ENCODE measurements at places on chromosomes 2 and 18. TPM values are rescaled to one million over a fixed set of nuclear protein-coding genes. Genes with fewer than 3 reads are reported as not detected.

DNA sequence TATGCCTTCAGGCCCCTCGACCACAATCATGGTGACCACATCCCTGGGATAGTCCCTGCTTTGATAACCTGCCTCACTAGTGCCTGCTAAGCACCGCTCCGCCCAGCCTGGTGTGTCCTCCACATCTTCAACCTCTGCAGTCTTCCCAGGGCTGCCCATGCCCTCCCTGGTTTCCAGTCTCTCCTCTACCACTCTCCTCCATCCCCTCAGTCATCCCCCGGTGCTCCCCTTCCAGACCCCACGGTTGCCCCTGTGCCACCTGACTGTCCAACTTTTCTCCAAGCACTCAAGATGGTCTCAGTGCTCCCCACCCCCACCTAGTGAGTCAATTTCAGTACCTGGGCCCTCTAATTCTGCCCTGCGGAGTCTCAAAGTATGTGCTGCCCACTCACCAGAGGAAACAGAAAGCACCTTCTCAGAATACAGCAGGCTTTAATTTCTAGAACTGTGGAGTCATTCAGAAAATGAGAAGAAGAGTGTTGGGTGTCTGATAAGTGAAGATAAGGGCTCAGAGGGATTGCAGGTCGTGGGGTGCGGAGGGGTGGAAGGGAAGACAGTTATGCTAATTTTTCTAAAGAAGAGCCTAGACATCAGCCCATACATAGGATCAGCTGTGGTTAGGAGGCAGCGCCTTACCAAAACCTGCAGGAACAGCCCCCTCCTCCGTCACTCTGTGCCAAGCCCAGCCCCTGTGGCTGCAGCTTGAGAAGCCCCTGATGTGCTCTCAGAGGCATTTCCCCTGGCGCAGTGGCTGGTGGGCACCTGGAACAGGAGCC, 53.6 kb upstream of the CAB39 start:
- peaks cover 67% of the 10 kb centered on the region for H3K4me1 ChIP-seq
- H3K4me3 ChIP-seq = peak overlapping the region; percentile 62
- H3K27ac ChIP-seq = peak overlapping the region; percentile 91
- no peaks in the 10 kb centered on the region for H3K27me3 ChIP-seq
- H3K36me3 ChIP-seq = no peaks in the 10 kb centered on the region
- peak; percentile 91 for DNase-seq

- H3K27me3 ChIP-seq = no peaks in the 10 kb centered on the region
- 0 out of 2 replicates have a peak, but pooled peaks cover 3% of the 10 kb centered on the region for H3K36me3 ChIP-seq
- peak overlapping the region; percentile 63 for H3K27ac ChIP-seq
- peak overlapping the region; percentile 72 for H3K4me3 ChIP-seq
- no peaks in the 10 kb centered on the region for H3K4me1 ChIP-seq
Measured at GRCh38 chr2:97664636-97664970, 759 bp upstream of the ACTR1B start.

- DNase-seq = no peak
- no peak overlapping the region for H3K27ac ChIP-seq
- no peaks in the 10 kb centered on the region for H3K36me3 ChIP-seq
- no peaks in the 10 kb centered on the region for H3K4me1 ChIP-seq
- H3K4me3 ChIP-seq = no peak overlapping the region
Measured at GRCh38 chr2:10466801-10467200, 18.7 kb upstream of the ODC1 start.

GRCh38 chr2:105442721-105443120, 43.9 kb upstream of the FHL2 start:
- H3K4me3 ChIP-seq = no peak overlapping the region
- no peak for DNase-seq
- no peaks in the 10 kb centered on the region for H3K36me3 ChIP-seq
- no peak overlapping the region for H3K27ac ChIP-seq

DNA sequence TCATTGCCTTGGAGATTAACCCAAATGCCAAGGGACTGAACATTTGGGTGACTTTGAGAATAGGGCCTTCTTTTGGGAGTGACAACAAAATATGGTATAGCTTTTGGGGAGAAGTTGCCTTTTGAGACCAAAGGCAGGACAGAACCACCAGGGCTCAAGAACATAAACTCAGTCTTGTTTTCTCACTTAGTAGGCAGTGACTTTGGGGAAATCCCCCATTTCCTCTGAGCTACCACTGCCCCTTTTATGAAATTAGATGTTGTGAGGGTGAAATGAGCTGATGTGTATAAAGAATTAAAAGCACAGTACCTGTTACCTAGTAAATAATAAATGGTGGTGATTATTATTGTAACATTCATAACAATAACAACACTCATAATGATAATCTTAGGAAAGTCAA, 36.5 kb downstream of the GPD2 start:
- H3K36me3 ChIP-seq = no peaks in the 10 kb centered on the region
- no peaks in the 10 kb centered on the region for H3K27me3 ChIP-seq
- no peak overlapping the region for H3K27ac ChIP-seq
- DNase-seq = no peak

- no peaks in the 10 kb centered on the region for H3K27me3 ChIP-seq
- H3K36me3 ChIP-seq = no peaks in the 10 kb centered on the region
- no peak for DNase-seq
- no peak overlapping the region for H3K4me3 ChIP-seq
- H3K4me1 ChIP-seq = no peaks in the 10 kb centered on the region
Measured at GRCh38 chr18:64333584-64333983, 184.7 kb upstream of the LINC00305 start.

GRCh38 chr18:79400091-79400590, 4.4 kb downstream of the NFATC1 start:
- no peak for DNase-seq
- no peak overlapping the region for H3K27ac ChIP-seq
- peaks cover 21% of the 10 kb centered on the region for H3K4me1 ChIP-seq
- H3K27me3 ChIP-seq = peaks cover 6% of the 10 kb centered on the region
- H3K36me3 ChIP-seq = no peaks in the 10 kb centered on the region
- peak overlapping the region; percentile 82 for H3K4me3 ChIP-seq

DNA sequence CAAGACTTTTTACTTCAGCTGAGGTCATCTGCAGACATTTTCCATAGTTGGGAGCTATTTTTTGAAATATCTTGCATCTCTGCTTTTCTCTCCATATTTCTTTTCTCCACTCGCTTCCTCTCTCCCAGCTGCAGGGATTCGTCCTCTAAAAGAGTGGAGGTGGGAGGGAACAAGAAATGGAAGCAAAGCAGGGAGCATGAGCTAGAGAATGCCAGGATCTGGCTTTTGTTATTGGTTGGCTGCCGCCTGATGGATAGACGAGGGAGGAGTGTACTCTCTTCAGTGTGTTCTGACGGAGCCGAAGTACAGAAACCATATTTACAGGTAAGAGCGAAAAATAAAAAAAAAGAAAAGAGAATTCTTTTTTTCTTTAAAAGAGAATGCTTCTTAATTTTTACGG, at the start of gene CSRNP3:
CSRNP3 (plus strand) TSS at position 282 of the 400 bp plus-strand sequence. CDS start 125,368 bp downstream, outside the sequence.
- no peaks in the 10 kb centered on the region for H3K4me1 ChIP-seq
- no peak within 1 kb of the TSS for H3K27ac ChIP-seq
- H3K36me3 ChIP-seq = no peaks in the 10 kb centered on the region
- no peak for DNase-seq
- H3K27me3 ChIP-seq = no peaks in the 10 kb centered on the region
- H3K4me3 ChIP-seq = no peak within 1 kb of the TSS

- no peak overlapping the region for H3K27ac ChIP-seq
- H3K36me3 ChIP-seq = no peaks in the 10 kb centered on the region
- H3K27me3 ChIP-seq = no peaks in the 10 kb centered on the region
Measured at GRCh38 chr2:27893006-27893405, 2.5 kb downstream of the BABAM2 start.

The MATN3 gene
- total RNA-seq = not detected

The ADD2 gene
- total RNA-seq = 0.08 TPM

GRCh38 chr18:28999726-29000125, 822.8 kb upstream of the CDH2 start:
- H3K27ac ChIP-seq = no peak overlapping the region
- H3K36me3 ChIP-seq = no peaks in the 10 kb centered on the region
- DNase-seq = no peak
- H3K4me3 ChIP-seq = no peak overlapping the region

DNA sequence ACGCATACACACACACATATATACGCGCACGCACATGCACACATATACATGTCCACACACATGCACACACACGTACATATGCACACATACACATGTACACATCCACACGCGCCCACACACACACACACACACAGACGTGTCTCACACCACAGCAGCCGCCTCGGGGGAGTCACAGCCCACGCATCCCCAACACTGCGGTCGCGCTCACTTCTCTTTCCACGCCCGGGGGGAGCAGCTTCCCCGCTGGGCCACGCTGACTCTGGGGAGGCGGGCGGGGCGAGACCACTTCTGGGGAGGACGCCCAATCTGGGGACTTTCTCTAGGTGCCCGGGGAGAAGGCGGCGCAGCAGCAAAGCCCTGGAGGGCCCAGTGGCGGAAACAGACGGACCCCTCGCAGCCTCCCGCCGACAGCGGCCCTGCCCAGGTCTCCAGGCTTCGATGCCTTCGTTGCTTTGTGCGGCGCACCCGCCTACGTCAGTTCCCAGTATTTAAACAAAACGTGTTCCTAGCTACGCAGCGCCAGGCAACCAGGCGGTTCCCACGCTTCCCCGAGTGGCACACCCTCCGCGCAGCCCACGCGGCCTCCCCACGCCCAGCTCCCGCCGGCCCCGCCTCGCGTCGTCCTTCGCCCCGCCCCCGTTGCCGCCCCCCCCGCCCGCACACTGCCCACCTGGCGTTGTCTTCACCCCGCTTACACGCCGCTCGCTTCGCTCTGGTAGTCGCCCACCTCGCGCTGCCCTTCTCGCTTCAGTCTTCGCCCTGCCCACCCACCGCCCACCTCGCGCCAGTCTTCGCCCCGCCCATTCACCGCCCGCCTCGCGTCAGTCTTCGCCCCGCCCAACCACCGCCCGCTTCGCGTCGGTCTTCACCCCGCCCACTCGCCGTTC, 810 bp upstream of the RBFA start:
- peaks cover 3% of the 10 kb centered on the region for H3K4me1 ChIP-seq
- no peak for DNase-seq
- H3K27ac ChIP-seq = peak overlapping the region; percentile 60
- no peaks in the 10 kb centered on the region for H3K27me3 ChIP-seq

DNA sequence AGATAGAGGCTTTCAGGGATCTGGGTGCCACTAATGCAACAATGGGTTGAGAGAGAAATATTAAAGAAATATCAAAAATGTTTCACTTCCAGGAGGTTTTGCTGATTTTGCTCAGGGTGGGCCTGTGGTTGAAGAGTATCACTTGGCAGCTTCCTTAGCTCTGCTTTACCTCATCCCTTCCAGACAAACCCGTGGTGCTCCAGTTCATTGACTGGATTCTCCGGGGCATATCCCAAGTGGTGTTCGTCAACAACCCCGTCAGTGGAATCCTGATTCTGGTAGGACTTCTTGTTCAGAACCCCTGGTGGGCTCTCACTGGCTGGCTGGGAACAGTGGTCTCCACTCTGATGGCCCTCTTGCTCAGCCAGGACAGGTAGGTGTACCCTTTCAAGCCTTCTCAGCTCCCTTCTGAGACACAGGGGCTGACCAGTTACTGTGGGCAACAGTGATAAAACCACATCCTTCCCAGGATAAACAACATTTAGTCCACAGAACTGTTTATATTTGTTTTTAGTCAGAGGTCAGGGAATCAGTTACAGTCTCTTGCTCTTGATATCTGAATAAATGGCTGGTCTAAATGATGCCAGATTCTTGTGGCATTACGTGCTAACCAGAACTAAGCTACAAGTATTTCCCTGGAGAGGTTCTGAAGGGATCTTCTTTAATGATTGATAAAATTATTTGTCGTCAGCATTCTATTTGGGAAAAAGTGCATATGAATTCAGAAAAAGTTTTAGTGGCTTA, 7.0 kb downstream of the SLC14A1 start:
- H3K36me3 ChIP-seq = no peaks in the 10 kb centered on the region
- no peaks in the 10 kb centered on the region for H3K27me3 ChIP-seq
- no peaks in the 10 kb centered on the region for H3K4me1 ChIP-seq
- H3K27ac ChIP-seq = no peak overlapping the region

The DYNAP gene
- not detected for total RNA-seq

The LYG2 gene
- not detected for total RNA-seq

The HOXD9 gene
- not detected for total RNA-seq

The KCNG2 gene
- not detected for total RNA-seq

GRCh38 chr2:174608866-174609214, 11.2 kb upstream of the WIPF1 start:
- peaks cover 71% of the 10 kb centered on the region for H3K4me1 ChIP-seq
- H3K36me3 ChIP-seq = 0 out of 2 replicates have a peak, but pooled peaks cover 5% of the 10 kb centered on the region
- no peaks in the 10 kb centered on the region for H3K27me3 ChIP-seq
- no peak for DNase-seq

The PSMA8 gene
- not detected for total RNA-seq

GRCh38 chr2:182897137-182897536, 30.7 kb upstream of the FRZB start:
- H3K4me1 ChIP-seq = no peaks in the 10 kb centered on the region
- H3K27me3 ChIP-seq = no peaks in the 10 kb centered on the region
- no peaks in the 10 kb centered on the region for H3K36me3 ChIP-seq

DNA sequence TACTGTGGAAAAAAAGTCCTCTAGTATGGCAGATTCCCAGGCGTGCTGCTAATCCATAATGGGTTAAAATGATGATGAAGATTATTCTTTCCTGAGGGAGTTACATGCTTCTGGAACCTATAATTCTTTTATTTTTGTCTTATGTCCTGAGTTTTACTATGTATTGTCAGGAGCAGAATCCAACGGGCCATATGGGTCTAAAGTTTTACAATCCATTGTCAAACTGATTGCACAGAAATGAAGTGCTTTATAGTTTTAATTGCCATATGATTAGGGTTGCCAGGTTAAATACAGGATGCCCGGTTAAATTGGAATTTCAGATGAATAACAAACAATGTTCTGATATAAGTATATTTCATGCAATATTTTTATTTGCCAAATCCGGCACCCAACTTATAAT, 100.9 kb upstream of the MAP3K20 start:
- H3K27me3 ChIP-seq = peaks cover 3% of the 10 kb centered on the region
- H3K4me1 ChIP-seq = no peaks in the 10 kb centered on the region
- no peak for DNase-seq
- no peak overlapping the region for H3K27ac ChIP-seq
- no peaks in the 10 kb centered on the region for H3K36me3 ChIP-seq
- no peak overlapping the region for H3K4me3 ChIP-seq

GRCh38 chr2:28906821-28907220, 12.4 kb downstream of the WDR43 start:
- H3K27me3 ChIP-seq = no peaks in the 10 kb centered on the region
- no peak for DNase-seq
- H3K27ac ChIP-seq = no peak overlapping the region

DNA sequence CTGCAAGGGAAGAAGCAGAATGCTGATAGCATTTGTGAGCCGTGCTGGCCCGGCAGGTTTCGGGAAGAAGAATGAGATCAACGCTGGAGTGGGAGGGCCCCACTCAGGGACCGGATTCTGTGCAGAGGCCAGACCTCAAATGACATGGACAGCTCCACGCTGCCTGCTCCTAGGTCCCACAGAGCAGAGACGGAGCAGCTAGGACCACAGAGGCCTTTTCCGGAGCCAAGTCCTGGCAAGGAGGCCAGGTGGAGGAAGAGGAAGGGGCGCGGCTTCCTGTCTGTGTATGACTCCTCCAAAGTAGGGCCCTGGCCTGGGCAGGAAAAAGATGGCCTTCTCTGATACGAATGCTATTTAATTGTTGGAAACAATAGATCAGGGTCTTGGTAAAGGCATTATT, 139.9 kb downstream of the LRRC30 start:
- no peaks in the 10 kb centered on the region for H3K4me1 ChIP-seq
- no peak overlapping the region for H3K4me3 ChIP-seq
- H3K27me3 ChIP-seq = no peaks in the 10 kb centered on the region

GRCh38 chr2:188897096-188897495, 77.1 kb upstream of the COL3A1 start:
- no peaks in the 10 kb centered on the region for H3K36me3 ChIP-seq
- no peaks in the 10 kb centered on the region for H3K27me3 ChIP-seq
- H3K4me1 ChIP-seq = no peaks in the 10 kb centered on the region
- H3K27ac ChIP-seq = no peak overlapping the region
- no peak overlapping the region for H3K4me3 ChIP-seq

Measured in GM12878 (cell line).